ENCODE measurements at places on chromosomes 3 and 15.

GRCh38 chr3:39135170-39135805 lies 18.1 kb downstream of the CSRNP1 start:
- no peak for DNase-seq

GRCh38 chr15:43219929-43220928 lies 589 bp downstream of the EPB42 start:
- no peak for DNase-seq

DNA sequence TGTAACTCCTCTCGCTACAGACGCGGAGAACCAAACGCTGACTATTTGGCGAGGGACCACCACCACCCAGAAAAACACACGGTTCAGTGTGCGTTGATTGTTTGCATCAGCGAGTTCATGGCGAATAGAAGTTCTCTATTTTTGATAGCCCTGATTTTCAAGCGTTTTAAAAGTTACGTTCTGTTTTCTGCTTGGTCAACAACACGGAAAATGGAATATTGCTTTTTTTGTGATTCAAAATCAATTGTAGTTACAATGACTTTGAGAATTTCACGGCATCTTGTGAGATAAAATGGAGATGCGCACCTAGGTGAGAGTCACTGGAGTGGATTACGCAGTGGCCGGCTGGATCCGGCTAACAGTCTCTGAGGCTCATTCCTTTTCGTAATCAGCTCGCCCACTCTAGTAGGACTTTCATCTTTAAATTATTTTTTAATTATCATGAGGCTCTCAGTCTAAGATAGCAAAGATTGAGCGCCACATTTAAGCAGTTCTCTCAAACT lies 54.8 kb downstream of the CCDC54 start:
- no peak for DNase-seq

DNA sequence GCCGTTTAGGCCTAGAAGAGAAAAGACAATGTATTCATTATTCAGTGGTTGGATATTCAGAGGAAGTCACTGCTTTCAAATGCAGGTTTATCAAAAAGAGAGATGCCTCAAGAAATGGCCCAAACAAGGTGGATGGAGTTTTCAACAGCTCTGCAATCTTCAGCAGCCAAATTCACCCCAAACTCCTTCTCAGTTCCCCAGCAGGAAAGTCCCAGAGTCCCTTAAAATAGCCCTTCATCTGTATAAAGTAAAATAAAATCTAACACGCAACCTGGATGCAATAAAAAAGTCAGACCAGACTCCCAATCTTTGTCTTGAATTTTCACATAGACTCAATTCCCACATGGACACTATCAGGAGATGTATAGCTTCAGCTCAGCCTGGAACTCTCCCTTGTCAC lies 101.6 kb upstream of the SPATA12 start:
- no peak for DNase-seq

DNA sequence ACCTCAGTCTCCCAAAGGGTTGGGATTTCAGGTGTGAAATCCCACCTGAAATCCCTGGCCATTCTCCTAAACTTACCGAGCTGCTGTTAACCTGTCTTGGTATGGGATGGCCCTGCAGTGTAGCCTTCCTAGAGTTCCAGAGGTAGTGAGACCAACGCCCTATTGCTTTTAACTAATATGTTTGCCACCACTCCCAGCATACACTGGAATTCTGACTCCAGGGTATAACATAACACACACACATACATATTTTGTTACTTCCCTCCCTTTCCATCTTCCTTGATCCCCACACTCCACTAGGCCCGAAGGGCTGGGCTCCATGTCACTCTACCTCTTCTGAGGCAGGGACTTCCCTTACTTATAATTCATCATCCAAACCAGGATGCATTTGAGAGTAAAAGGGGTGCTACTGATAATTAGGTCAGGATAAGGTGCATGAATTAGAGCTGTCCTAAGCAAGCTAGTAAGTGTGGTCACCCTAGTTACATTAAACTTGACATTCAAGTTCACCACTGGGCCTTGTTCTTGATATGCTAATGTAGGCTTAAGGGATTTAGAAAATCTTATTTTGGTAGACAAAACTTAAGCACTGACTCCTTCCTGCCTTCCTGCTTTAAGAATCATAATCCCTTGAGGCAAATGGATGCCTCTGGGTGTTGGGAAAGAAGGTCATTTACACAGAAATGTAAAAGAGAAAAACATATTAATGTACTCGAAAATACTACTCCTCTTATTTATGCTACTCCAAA lies 317.6 kb downstream of the MAGI1 start:
- no peak for DNase-seq

DNA sequence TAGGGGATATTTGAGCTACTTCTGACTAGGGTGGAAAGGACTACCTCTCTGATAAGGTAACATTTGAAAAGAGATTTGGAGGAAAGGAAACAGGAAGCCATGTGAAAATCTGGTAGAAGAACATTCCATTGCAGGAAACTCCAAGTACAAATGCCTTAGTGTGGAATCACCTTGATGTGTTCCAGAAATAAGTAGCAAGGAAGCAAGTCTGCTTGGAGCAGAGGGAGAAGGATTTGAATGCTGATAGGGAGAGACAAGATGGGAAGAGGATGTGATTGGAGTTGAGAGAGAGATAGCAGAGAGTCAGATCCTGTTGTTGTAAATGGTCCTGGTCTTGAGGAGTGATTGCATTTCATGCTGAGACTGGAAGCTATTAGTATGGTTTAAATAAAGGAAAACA lies 335.1 kb upstream of the DCBLD2 start:
- no peak for DNase-seq

DNA sequence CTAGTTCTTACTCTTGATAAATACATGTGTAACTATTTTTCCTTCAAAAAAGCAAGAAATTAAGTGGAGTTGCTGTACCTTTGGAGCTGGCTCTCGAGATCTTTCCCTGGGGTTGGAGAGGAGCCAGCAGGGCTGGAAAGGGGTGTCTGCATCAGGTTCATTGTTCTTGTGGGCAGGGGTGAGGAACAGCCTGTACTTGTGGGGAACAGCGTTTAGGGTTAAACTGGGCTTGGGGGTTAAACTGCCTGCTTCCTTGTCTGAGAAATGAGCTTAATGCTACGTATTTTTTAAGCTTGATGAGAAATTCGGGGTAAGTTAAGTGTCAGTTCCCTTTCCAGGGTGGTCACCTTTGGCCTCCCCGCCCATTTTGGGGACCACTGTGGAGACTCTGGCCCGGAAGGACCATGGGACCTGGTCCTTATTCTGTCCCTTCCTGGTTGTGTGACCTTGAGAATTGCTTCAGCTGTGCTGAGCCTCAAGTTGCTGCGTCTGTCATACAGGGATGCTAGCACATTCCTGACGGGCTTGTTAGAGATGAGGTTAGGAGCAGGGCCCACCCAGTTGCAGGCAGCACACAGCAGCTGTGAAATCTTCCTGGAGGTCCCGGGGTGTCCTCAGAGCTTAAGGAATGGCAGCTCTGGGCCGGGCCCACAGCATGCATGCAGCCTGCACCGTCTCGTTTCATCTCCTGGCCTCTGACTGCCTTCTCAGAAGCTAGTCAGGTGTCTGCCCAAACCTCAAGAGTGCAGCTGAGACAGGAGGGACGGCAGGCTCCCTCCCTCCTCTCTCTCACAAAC lies 11.6 kb downstream of the H1-8 start:
- DNase-seq, result no peak

All from HuH-7 (cell line).